Dermis blood vessel endothelial cell (primary cell): ENCODE measurements at places on chromosomes 6 and 20. TPM values are rescaled to one million over a fixed set of nuclear protein-coding genes. Genes with fewer than 3 reads are reported as not detected.

The NEDD9 gene
- total RNA-seq, result 158 and 173 TPM in 2 replicates

The NOTCH4 gene
- total RNA-seq, result 44.3 and 63.5 TPM in 2 replicates

The SLC26A8 gene
- under 0.01 TPM in 1 of 2 replicates, not detected in the other for total RNA-seq

The MRAP2 gene
- 2.7 and 3.1 TPM in 2 replicates for total RNA-seq

The WFDC2 gene
- not detected in 2 replicates for total RNA-seq

The MICB gene
- 14.5 and 29.3 TPM in 2 replicates for total RNA-seq

The HLA-DOB gene
- total RNA-seq, result not detected in 2 replicates

The FOXQ1 gene
- not detected in 2 replicates for total RNA-seq

The POU5F1 gene
- 0.68 TPM in 1 of 2 replicates, not detected in the other for total RNA-seq

The BTNL2 gene
- not detected in 2 replicates for total RNA-seq

The FAM184A gene
- total RNA-seq, result 0.17 and 0.33 TPM in 2 replicates

The TRIM31 gene
- total RNA-seq, result not detected in 2 replicates

The FNDC11 gene
- total RNA-seq, result 1.2 and 2.4 TPM in 2 replicates

The MYL9 gene
- 1.9 and 3.7 TPM in 2 replicates for total RNA-seq

The RGS17 gene
- 3.3 and 3.9 TPM in 2 replicates for total RNA-seq

The PARD6B gene
- 0.28 and 0.85 TPM in 2 replicates for total RNA-seq

The CTCFL gene
- not detected in 2 replicates for total RNA-seq

The SMLR1 gene
- not detected in 2 replicates for total RNA-seq

The OXT gene
- total RNA-seq, result not detected in 2 replicates

The OPN5 gene
- not detected in 2 replicates for total RNA-seq

The EDEM2 gene
- 82.9 and 92.2 TPM in 2 replicates for total RNA-seq

The CCDC170 gene
- total RNA-seq, result not detected in 2 replicates

The SAMHD1 gene
- total RNA-seq, result 54.5 and 57.6 TPM in 2 replicates

The EEF1A2 gene
- total RNA-seq, result 5.0 and 5.3 TPM in 2 replicates
